ENCODE measurements at places on chromosomes 7 and 10.

DNA sequence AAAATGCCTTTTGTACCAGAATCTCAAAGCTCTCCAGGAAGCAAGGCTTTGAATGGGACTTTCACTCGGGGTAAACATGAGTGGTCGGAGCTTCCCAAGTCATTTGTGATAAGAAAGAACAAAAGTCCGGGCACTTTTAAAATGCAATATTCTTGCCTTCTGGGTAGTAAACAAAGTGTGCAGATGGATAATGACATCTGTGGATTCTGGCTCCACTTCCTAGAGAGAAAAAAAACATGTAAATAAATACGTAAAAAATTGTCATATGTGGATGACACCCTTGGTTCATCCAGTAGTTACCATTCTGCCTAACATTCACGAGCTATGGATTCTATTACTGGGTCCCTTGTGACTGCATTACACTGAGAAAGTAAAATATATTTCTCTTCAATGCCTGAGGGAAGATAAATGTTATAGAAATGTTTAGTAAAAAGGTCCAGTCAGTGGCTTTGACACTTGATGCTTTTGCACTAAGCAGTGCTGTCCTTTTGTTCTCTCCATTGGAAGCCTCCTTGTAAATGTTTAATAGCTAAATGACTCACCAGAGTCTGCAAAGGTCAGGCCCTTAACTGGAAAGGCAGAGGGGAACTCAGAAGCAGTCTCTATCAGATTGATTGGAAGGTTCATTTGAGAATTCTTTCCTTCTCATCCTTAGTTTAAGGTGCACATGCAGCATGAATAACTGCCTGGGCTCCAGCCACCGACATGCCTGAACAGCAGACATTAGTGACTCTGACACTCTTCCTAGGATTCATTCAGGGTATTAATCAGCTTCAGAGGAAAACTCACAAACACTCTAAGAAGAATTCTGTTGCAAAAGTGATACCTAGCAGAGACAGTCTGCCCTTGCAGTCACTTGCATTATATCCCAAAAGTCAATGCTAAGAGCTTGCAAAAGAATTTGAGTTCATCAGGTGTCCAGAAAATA is 11.7 kb upstream of the EDRF1 start:
- no peak for DNase-seq

DNA sequence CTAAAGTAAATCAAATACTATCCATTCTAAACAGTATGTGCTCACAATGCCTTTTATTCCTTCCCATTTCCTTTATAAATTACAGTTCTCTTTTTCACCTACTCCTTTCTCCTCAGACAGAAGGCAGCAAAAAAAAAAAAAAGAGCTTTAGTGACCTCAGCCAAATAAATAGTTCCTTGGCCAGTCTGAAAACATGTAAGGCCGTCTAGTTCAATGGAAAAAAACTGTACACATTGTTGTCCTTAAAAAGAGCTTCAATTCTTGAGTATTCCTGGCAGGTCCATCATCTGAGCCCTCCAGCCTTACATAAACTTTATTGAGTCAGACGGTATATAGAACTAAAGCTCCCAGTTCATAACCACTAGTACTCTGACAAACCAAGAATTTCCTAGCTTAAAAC is 185.4 kb downstream of the CACNA2D1 start:
- no peak for DNase-seq

- DNase-seq = no peak
Measured at GRCh38 chr10:12848439-12849173, 152.9 kb downstream of the CCDC3 start.

- DNase-seq = no peak
Measured at GRCh38 chr7:70457883-70458680, 673.9 kb upstream of the GALNT17 start.

GRCh38 chr10:43385412-43386004 is 14.1 kb downstream of the FXYD4 start:
- DNase-seq = no peak

- DNase-seq = no peak
Measured at GRCh38 chr7:131145026-131145425, 182.7 kb upstream of the MKLN1 start.

DNA sequence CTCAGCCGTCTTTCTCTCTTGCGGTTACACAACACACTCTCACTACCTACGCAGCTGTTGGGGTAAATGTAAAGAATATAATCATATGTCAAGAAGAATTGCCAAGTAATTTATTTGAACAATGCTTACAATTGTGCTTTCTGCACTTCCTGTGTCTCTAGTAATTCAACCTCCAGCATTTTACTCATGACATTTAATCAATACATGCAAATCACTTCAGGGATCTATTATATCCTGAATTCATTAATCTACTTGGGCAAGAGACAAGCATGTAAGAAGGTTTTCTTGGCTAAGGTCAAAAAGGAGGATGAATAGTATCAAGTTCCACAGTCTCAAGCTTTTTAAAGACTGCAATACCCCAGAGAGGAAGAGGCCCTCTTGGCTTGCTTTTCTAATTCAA is 562.9 kb upstream of the ADARB2 start:
- DNase-seq = no peak

- no peak for DNase-seq
Measured at GRCh38 chr7:28704706-28705105, 253.4 kb downstream of the TRIL start.

DNA sequence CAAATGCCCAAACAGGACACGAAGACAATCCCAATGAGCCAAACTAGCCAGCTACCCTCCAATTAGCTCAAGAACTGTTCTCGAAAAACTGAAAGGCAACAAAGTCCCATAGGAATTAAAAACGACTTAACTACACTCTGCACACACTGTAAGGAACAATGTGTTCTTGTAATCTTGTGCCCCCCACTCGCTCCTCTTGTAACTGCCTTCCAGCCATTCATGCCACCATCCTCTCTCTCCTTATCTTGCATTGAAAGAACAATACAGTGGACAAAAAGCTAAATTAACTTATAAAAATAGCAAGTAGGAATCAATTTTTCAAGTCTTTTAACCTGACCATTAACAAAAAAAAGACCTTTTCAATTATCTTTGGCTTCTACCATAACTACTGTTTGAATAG is 2.9 kb downstream of the CYTH3 start:
- no peak for DNase-seq

- no peak for DNase-seq
Measured at GRCh38 chr10:52752801-52753445, 19.7 kb downstream of the MBL2 start.

DNA sequence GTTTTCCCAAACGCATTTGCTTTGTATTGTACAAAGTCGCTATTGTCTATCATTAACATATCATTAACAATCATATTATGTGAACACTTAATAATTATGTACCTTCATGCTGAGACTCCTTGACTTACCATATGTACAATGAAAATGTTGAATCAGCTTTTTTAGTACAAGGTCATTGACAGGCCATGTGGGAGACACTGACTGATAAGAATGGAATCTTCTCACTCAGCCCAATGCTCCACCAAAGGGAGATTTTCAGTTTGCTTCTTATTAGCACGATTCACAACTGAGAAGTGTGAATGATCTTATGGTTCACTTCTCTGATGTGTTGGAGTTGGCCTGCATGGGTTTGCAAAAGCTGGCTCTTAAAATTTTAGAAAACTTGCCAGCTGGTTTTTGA is 253.5 kb upstream of the TEX47 start:
- DNase-seq = no peak

DNA sequence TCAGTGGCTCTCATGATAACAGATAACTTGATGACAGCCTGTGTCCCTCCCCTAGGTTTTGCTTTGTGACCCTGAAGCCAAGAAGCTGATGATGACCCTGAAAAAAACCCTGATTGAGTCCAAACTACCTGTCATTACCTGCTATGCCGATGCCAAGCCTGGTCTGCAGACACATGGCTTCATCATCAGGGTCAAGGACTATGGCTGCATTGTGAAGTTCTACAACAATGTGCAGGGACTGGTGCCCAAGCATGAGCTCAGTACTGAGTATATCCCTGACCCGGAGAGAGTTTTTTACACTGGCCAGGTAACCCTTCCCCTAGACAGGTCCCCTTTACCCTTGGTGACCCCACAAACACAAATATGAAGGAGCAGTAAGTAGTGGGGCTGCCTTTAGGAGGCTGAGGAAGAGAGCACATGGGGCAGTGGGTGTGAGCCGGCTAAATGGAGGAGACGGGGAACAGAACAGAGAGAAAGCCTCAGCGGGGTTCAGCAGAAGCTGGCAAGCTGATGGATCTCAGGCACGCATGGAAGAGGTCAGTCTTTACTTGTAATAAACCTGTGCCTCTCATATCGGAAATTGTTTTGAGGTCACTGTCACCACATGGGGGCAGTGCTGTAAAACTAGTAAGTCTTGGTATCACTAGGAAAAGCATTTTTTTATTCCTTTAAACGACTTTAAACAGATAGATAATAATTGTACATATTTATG is 20.2 kb downstream of the PDCD11 start:
- peak; percentile 24 for DNase-seq

- DNase-seq = no peak
Measured at GRCh38 chr10:11898372-11899066, 75.4 kb downstream of the PROSER2 start.

GRCh38 chr7:114922026-114922651 is at the start of gene MDFIC:
TSS of gene MDFIC (plus strand) at chr7:114922094. CDS start at chr7:114923034, 940 bp downstream.
- DNase-seq = peak; percentile 10

DNA sequence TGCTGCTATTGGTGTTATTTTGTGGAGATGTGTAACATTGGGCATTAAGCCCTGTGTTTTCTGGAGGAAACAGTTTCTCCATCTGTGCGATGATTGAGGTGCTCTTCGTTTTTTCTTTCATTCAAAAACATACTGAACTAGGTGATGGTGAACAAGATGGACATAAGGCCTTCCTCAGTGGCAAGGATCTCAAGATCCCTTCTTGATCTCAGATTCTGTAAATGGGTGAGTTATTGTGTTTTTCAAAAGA is 759 bp upstream of the ELAPOR2 start:
- no peak for DNase-seq

DNA sequence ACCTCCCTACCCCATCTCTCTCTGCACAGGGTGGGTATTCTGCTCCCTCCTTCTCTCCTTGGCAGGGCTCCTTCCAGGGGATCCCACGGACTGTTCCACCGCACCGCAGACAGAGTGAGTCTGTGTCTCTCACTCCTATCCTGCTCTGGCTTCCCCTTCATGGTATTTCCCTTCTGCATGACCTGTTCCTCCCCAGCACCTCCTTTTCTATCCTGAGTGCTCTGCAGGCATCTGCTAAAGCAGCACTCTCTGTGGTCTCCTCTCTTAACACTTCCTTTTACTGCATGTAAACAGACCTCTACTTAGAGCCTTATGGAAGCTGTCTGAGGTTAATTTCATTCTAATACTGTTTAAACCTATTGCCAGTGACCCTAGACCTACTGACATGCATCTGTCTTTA is 171.5 kb downstream of the CCSER2 start:
- no peak for DNase-seq

DNA sequence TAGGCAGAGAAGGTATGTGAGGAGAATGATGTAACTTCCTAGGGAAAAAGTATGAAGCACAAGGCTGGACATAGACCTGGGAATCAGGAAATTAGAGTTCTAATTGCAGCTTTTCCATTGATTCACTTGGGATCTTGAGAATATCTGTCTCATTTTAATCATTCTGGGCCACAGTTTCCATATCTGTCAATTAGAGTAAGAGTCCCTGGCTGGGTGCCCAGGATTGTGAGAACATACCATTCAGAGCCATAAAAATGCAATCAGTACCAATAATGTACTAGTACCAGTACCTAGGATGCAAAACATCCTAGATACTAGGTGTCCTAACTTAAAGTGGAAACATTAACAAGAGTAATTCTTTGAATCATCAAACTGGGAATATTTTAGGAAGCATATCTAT is 29.6 kb downstream of the CAV1 start:
- DNase-seq = no peak

DNA sequence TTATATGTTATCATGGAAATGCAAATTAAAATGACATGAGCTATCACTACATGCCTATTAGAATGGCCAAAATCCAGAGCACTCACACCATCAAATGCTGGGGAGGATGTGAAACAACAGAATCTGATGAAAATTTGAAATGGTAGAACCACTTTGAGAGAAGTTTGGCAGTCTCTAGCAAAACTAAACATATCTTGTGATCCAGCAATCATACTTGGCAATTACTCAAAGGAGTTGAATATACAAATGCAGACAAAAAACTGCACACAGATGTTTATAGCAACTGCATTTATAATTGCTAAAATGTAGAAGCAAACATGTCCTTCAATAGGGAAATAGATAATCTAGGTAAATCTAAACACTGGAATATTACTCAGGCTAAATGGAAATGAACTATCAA is 1164.9 kb downstream of the DNAJB9 start:
- DNase-seq = no peak

GRCh38 chr10:30169342-30169741 is 110.0 kb upstream of the JCAD start:
- no peak for DNase-seq

DNA sequence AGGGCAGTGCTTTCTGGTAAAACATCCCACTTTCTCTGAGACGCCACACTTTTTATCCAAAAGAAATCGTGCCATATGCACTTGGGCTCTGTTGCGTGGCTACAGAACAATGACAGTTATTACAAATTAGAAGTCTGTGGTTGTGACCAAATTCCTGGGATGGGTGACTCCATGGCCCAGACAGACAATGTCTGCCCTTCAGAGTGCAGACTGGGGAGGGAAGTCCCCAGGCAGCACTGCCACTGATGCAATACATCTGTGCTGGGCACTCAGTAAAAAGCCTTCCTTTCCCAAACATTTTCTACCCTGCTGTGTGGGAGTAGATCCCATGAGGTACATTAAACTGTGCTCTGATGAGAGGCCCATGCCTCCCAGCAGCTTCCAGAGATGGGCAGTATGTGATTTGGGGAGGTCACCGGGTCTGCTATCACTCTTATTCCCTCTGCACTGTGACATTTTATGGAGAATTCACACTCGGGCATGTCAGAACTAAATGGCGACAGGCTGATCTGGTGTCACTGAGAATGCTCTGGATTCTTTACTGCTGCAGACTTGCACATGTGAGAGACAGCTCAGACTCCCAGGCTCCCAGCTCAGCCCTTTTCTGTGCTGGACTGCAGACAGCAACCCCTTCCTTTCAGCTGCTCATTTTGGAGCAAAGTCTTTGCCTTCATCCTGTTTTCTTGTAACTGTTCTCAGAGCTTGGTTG is 243.5 kb upstream of the ZNF32 start:
- DNase-seq = no peak

DNA sequence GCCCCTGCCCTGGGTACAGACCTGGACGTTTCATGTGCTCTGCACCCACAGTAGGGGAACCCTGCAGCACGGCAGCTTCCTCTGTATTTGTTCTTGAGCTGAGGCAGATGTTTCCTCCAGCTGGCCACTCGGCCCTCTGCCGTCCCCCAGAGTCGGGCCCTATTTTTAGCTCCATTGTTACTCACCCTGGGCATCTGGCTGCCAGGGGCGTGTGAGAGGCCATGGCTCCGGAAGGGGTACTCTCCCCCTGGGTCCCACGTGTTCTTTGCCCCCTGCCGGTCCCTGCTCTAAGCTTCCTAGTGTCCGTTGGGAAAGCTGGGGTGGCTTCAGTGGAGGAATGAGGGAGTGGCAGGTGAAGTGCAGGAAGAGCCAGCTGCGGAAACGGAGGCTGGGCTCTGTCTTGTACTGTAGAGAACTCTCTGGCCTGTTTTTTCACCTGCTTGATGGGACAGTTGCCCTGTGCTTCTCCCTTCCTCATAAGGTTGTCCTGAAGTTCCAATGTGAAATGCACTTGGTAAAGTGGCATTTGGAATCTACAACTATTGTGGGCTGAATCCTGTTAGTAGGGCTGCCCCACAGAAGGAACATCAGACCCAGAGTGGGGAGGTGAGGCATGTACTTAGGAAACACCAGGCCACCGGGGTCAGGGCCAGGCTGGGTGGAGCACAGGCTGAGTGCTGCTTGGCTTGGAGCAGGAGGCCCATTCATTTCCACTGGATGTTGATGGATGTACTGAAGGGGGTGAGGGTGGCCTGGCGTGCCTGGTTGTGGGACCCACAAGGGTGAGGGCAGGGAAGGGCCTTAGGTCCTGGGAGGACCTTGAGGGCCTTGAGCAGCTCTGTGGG is 30.6 kb downstream of the PALD1 start:
- DNase-seq = no peak
